ENCODE measurements at places on chromosomes 7 and 10. TPM values are rescaled to one million over a fixed set of nuclear protein-coding genes. Genes with fewer than 3 reads are reported as not detected.

DNA sequence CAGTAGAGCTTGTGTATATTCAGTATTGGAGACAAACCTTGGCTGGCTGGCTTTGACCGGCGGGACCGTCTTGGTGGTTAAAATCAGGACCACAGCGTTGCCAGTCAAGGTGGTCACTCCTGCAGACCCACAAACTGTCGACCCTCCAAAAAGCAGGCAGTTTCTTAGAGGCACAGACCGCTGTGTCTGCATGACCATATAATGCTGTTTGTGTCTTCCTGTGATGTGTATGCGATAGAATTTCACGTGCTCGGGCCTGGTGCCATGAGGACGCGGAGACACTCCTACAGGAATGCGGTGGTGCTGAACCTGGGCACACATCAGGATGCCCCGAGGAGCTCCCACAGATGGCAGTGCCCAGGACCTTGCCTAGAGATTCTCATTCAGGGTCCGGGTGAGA is 34.8 kb downstream of the BNIP3 start:
- no peak for DNase-seq
- H3K27ac ChIP-seq: no peak overlapping the region
- H3K4me3 ChIP-seq: no peak overlapping the region
- H3K36me3 ChIP-seq: peaks cover 15% of the 10 kb centered on the region
- H3K4me1 ChIP-seq: peaks cover 3% of the 10 kb centered on the region

DNA sequence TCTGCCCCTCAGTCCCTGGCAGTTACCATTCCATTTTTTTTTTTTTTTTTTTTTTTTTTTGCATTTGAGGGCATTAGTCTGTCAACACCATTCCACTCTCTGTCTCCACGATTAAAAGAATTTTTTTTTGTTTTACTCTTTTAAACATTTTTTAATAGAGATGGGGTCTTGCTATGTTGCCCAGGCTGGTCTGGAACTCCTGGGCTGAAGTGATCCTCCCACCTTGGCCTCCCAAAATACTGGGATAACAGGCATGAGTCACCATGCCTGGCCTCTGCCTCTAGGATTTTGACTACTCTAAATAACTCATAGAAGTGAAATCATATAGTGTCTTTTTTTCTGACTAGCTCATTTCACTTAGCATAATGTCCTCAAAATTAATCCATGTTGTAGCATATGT is 16.5 kb upstream of the CLDN3 start:
- H3K27ac ChIP-seq: no peak overlapping the region
- DNase-seq: no peak
- H3K4me1 ChIP-seq: no peaks in the 10 kb centered on the region
- H3K36me3 ChIP-seq: no peaks in the 10 kb centered on the region

GRCh38 chr7:33903791-33904680 is 1.3 kb upstream of the BMPER start:
- H3K4me3 ChIP-seq: peak overlapping the region; percentile 67
- H3K27me3 ChIP-seq: peaks cover 74% of the 10 kb centered on the region
- H3K4me1 ChIP-seq: no peaks in the 10 kb centered on the region
- no peaks in the 10 kb centered on the region for H3K36me3 ChIP-seq
- H3K27ac ChIP-seq: no peak overlapping the region
- peak; percentile 8 for DNase-seq

DNA sequence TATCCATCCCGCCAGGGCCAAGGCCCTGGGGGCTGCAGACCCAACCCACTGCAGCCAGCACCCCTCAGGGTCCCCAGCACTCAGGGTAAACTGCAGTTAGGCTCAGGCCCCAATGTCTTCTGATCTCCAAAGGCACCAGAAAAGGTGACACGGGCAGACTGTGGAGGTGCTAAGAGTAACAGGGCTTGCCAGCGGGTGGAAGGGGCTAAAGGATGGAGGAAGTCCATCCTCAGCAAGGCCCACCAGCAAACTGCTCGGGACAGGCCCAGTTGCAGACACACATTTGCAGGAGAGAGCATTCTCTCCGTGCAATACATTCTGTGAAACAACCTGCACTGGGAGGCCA is 95.6 kb upstream of the DDC start:
- no peak overlapping the region for H3K4me3 ChIP-seq
- H3K4me1 ChIP-seq: peaks cover 49% of the 10 kb centered on the region
- H3K27me3 ChIP-seq: no peaks in the 10 kb centered on the region
- no peak for DNase-seq

DNA sequence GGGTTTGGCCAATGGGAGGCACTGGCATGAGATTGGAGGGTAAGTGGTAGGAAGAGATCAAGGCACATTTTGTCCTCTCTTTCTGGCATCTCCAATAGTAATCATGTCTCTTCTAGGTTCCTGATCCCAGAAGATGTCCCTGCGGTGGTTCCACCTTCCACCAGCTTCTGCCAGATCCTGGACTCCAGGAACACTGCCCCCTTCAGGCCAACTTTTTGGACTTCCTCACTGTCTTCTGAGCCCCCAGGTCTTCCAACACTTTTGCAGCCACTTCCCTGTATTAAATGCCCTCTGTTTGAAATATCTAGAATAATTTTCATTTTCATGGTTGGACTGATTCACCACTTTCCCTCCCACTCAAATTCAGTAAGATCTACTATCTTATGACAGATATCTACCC is 60.9 kb downstream of the BAMBI start:
- peaks cover 17% of the 10 kb centered on the region for H3K27me3 ChIP-seq
- H3K4me1 ChIP-seq: no peaks in the 10 kb centered on the region
- H3K27ac ChIP-seq: no peak overlapping the region
- no peak for DNase-seq

DNA sequence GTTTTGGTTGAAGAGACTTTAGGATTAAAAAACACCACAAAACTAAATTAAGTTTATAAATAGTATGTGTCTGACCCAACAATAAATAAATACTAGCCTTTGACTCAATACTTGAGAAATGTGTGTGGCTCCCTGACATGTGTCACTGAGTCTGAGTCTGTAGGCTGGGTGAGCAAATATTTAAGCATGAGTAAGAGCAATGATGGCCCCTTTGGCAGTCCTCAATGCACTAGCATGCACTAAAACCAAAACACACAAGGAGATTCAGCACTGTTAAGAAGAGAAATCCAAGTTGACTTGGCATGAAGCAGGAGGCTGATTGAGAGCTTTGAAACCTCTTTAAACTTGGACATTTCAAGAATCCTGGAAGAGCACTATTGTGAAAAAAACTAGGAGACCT is 37.1 kb downstream of the CCDC71L start:
- H3K4me3 ChIP-seq: no peak overlapping the region
- H3K27me3 ChIP-seq: peaks cover 7% of the 10 kb centered on the region
- H3K36me3 ChIP-seq: no peaks in the 10 kb centered on the region
- no peaks in the 10 kb centered on the region for H3K4me1 ChIP-seq
- no peak for DNase-seq

- no peak overlapping the region for H3K4me3 ChIP-seq
- H3K27ac ChIP-seq: no peak overlapping the region
These were observed 18.0 kb downstream of the RNLS start for GRCh38 chr10:88565072-88565471.

- H3K27ac ChIP-seq: no peak overlapping the region
- H3K4me1 ChIP-seq: peaks cover 11% of the 10 kb centered on the region
- DNase-seq: no peak
- H3K27me3 ChIP-seq: peaks cover 19% of the 10 kb centered on the region
- no peaks in the 10 kb centered on the region for H3K36me3 ChIP-seq
These were observed 36.3 kb downstream of the ENTPD1 start for GRCh38 chr10:95792211-95792780.

DNA sequence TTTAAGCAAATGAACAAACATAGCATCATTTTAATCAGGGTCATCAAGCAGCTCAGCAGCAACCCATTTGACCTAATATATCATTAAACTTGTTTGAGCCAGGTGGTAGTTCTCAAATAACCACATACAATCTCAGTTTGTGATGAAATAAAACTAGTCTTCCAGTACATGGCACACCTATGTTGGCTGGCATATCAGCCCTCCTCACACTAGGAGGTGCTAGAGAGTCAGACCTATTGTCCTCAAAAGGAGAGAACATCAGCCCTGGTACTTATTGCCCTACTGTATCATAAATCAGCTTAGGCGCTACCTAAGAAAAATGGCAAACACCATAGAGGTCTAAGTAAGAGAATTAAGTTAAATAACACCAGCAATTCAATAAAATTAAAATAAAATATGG is 81.7 kb downstream of the CABCOCO1 start:
- no peaks in the 10 kb centered on the region for H3K27me3 ChIP-seq
- no peaks in the 10 kb centered on the region for H3K36me3 ChIP-seq
- DNase-seq: no peak

DNA sequence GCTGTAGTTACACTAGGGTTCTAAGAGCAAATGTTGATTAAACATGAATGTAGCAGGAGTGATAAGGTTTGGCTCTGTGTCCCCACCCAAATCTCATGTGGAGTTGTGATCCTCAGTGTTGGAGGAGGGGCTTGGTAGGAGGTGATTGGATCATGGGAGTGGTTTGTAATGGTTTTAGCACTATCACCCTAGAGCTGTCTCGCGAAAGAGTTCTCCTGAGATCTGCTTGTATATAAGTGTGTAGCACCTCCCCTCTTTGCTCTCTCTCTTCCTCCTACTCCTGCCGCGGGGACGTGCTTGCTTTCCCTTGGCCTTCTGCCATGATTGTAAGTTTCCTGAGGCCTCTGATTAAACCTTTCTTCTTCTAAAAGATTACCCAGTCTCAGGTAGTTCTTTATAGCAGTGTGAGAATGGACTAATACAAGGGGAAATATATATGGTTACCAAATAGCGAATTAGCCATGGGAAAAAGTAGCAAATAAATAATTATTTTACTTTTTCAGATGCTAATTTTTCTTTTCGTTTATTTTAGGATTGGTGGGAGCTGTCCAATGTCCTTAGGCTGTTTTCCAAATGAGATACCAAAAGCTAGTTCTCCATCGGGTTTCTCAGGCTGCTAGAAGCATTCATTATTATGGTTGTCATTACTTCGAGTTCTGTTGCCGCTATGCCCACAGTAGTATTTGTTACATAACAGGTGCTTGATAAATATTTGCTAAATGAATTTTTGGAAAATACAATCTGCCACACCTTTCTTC is 58.7 kb downstream of the PTEN start:
- no peak overlapping the region for H3K4me3 ChIP-seq
- DNase-seq: no peak
- H3K27me3 ChIP-seq: no peaks in the 10 kb centered on the region
- peaks cover 62% of the 10 kb centered on the region for H3K4me1 ChIP-seq

GRCh38 chr10:77635402-77636227 is 2.0 kb downstream of the KCNMA1 start:
- DNase-seq: no peak
- H3K27ac ChIP-seq: no peak overlapping the region
- no peak overlapping the region for H3K4me3 ChIP-seq
- peaks cover 4% of the 10 kb centered on the region for H3K4me1 ChIP-seq
- H3K36me3 ChIP-seq: no peaks in the 10 kb centered on the region

DNA sequence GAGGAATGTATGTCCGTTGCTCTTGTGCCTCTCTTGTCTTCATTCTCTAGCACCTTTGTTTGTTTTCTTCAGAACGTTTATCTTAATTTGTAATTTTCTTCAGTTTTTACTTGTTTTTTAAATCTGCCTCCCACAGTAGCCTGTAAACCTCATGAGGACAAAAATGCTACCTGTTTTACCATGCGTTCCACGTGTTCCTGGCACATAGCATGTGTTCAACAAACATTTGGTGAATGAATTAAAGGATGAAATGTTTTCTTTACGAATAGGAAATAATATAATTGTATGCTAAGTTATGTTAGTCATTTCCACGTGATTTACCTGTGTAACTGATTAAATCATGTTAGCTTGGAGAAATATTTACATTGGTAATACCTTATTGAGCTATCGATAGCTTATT is 2.2 kb downstream of the RBM33 start:
- no peak for DNase-seq
- no peak overlapping the region for H3K27ac ChIP-seq
- peaks cover 55% of the 10 kb centered on the region for H3K4me1 ChIP-seq
- peak overlapping the region; percentile 96 for H3K4me3 ChIP-seq
- H3K27me3 ChIP-seq: no peaks in the 10 kb centered on the region
- peaks cover 68% of the 10 kb centered on the region for H3K36me3 ChIP-seq

DNA sequence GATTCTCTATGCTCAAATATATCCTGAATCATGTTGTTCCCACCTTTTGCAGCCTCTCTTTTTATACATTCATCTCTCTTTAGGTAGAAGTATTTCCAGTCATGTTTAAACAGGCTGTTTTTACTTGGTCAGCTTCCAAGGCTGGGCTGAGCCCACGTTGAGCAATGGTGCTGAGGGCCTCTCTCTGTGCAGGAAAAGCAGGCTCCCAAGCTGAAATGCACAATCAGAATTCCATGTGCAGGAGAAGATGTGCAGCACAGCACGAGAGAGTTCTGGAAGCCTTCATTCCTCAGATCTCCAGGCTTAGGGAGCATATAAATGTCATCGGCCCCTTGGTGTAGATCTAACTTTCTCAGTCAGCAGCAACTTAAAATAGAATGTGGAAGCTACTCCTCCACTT is 588.5 kb downstream of the TNS3 start:
- H3K4me3 ChIP-seq: no peak overlapping the region
- DNase-seq: no peak
- no peaks in the 10 kb centered on the region for H3K27me3 ChIP-seq
- no peaks in the 10 kb centered on the region for H3K36me3 ChIP-seq

GRCh38 chr10:78454123-78454645 is 420.5 kb downstream of the RPS24 start:
- no peak overlapping the region for H3K4me3 ChIP-seq
- H3K36me3 ChIP-seq: no peaks in the 10 kb centered on the region
- DNase-seq: no peak
- H3K4me1 ChIP-seq: no peaks in the 10 kb centered on the region

- H3K36me3 ChIP-seq: no peaks in the 10 kb centered on the region
- no peak overlapping the region for H3K27ac ChIP-seq
- H3K4me1 ChIP-seq: no peaks in the 10 kb centered on the region
- H3K27me3 ChIP-seq: no peaks in the 10 kb centered on the region
- no peak overlapping the region for H3K4me3 ChIP-seq
These were observed 43.4 kb downstream of the GOT1 start for GRCh38 chr10:99387071-99387470.

SYT15B gene
- 0.14 TPM for total RNA-seq

ZNF425 gene
- total RNA-seq: 0.87 TPM

C7orf57 gene
- total RNA-seq: 1.0 TPM

PTF1A gene
- total RNA-seq: not detected

LRRTM3 gene
- total RNA-seq: not detected

IQUB gene
- 0.06 TPM for total RNA-seq

All from activated naive CD8-positive, alpha-beta T cell treated with anti-CD3 and anti-CD28 coated beads for 36 hours (primary cell).